Neural progenitor cell (in vitro differentiated cells): ENCODE measurements at places on chromosomes 3 and 15. TPM values are rescaled to one million over a fixed set of nuclear protein-coding genes. Genes with fewer than 3 reads are reported as not detected.

The LDHAL6B gene
- total RNA-seq = not detected in 2 replicates

The GP9 gene
- not detected in 2 replicates for total RNA-seq

The LTK gene
- total RNA-seq = 0.12 TPM in 1 of 2 replicates, not detected in the other

The CCDC54 gene
- not detected in 2 replicates for total RNA-seq

DNA sequence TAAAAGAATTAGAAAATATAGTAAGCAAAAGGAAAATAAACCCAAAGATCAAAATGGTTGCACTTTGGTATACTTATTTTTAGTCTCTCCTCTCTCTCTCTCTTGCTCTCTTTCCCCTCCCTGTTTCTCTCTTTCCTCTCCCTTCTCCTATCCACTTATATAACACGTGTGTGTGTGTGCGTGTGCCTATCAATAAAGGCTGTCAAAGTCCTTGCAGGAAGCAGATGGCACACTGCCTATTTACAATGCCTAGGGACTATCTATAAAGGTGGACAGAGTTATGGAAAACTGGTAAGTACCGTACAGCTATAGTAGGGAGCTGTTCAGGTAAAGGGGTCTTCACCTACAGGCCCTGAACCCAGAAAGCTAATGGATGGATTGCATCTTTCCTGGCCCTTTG is 161.6 kb downstream of the SQOR start:
- DNase-seq = no peak

- DNase-seq = no peak
Measured at GRCh38 chr15:48451241-48451640, 120.0 kb downstream of the DUT start.

DNA sequence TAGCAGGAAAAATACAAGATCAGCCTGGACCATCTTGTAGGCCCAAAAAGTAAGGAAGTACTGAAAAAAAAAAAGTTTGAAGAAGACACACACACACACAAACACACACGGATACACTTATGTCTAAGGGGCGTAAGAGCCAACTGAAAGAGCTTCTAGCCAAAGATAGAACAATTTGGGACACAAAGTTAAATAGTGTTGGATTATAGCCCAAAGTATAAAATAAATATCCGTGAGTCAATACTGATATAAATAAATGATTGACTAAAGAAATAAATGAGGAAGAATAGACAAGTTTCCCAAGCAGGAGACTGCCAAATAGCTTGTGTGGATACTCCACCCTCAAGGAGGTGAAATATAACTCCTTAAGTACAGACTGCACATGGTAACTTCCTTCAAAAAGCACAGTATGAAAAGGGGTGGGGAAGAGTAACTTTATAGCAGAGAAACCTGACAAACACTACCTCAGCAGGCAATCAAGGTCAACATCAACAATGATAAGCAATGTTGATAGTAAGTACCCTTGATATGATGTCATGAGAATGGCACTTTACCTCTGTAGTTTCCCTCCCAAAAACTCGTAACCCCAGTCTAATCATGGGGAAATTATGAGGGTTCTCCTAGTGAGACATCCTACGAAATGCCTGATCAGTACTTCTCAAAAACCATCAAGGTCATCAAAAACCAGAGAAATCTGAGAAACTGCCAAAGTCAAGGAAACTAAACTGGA is 187.3 kb upstream of the ATP11B start:
- DNase-seq = no peak

GRCh38 chr3:127458696-127459604 is 131.6 kb downstream of the TPRA1 start:
- DNase-seq = peak; percentile 95

GRCh38 chr15:51111061-51111460 is 16.4 kb upstream of the TNFAIP8L3 start:
- no peak for DNase-seq

- DNase-seq = no peak
Measured at GRCh38 chr15:87263871-87264270, 992.7 kb downstream of the NTRK3 start.

GRCh38 chr3:97863031-97863430 is 41.2 kb downstream of the CRYBG3 start:
- DNase-seq = no peak

DNA sequence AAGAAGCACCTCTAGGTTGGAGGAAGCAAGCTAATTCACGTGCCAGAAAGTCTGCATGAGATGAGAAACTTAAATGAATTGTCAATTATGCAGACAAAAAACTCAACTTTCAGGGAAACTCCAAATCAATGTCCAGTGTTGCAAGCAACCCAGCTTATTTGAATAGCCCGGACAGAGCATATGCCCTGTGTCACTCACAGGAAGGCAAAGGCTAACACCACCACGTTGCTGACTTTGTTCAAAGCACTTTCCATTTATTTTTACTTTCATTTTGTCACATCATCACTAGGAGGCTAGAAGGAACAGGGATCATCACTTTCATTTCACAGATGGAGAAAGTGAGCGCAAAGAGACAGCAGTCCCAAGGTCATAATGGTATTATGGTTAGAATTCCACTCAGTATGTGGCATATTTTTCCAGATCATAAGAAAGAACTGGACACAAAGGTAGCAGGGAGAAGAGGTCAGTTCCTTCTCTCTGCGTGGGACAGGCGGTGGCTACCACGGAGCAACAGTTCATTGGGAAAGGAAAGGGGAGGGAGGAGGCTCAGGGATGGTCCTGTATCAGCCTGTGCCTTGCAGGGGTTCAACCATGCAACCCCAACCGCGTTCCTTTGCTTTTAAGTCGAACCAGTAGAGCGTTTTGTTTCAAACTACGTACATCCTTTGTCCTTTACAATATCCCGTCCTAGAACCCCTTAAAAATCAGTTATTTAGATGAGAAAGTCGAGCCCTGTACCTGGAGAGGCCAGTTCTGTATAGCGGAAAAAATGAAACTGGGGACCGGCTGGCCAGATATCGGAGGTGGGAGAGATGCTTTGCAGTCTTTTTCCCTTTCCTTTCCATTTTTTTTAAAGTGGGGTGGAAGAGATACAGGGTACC is 1.1 kb downstream of the HEG1 start:
- peak; percentile 53 for DNase-seq

DNA sequence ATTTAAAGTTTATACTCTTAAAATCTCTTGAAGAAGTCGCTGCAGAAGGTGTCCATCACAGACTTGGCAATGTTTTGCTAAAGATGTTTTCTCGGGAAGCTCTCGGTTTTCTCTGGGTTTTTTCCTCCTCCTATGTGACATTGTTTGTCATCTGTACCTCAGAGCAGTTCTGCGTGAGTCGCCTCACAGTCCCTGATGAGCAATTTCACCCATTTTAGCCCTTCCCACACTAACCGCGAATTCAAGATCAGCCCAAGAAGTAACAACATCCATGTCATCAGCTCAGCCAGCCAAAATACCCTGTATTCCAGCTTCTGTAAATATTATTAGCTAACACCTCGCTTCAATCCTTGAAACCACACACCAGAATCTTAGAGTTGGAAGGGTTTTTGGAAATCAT is 224.3 kb upstream of the SETMAR start:
- no peak for DNase-seq

GRCh38 chr3:185724761-185725160 is 100.1 kb downstream of the IGF2BP2 start:
- DNase-seq = peak; percentile 38

- DNase-seq = no peak
Measured at GRCh38 chr3:45218578-45219390, 7.3 kb downstream of the TMEM158 start.

DNA sequence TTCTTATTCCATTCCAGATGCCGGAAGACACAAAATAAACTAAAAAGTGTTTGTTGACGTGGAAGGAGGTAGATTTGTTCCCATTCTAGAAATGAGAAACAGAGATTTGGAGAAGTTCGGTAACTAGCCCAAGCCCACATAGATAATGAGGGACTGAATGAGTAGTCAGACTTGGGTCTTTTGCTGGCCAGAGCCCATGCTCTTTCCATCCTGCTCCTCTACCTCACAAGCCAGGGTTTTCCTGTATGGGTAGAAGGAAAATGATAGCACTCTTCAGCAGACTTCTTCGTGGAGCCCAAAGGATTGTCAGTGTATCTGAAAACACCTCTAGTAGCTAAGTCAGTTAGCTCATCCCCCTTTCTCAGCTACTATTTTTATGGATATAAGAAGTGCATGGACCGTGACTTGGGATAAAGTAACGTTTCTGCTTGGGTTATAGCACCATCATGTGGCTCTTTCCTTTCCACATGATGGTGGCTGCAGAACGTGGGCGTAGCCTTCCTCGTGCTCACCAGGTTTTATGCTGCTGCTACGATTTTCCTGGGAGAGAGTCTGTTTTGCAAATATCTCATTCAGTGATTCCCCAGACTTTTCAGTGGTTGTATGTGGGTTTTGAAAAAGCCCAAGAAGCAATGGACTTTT is 84.6 kb downstream of the DGKG start:
- DNase-seq = peak; percentile 50

- no peak for DNase-seq
Measured at GRCh38 chr3:131705099-131705498, 202.3 kb upstream of the MRPL3 start.

GRCh38 chr3:194554473-194555123 is 67.8 kb upstream of the ATP13A3 start:
- no peak for DNase-seq

DNA sequence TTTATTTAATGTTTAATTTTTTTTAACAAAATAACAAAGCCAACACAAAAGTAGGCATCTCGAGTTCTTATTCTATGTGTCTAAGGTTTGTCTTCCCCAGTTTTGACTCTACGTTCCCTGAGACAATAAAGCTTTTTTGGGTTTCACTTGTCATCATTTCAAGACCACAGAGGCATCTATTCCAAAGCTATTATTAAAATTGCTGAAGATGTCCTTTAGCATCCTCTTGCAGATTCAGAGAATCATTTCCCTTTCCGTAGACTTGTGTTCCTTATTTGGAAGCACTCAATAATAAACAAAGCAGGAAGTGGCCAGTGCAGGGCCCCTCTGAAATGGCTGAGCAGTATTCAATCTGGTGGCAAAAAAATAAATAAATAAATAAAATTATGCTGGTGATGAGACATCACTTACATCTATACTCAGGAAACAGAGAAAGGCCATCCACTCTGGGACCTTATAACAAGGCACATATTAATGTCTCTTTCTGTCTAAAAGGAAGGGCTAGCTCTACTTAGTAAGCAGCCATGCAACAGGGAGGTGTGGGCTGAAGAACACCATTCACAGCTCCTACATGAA is 362.3 kb downstream of the WDR72 start:
- DNase-seq = no peak

DNA sequence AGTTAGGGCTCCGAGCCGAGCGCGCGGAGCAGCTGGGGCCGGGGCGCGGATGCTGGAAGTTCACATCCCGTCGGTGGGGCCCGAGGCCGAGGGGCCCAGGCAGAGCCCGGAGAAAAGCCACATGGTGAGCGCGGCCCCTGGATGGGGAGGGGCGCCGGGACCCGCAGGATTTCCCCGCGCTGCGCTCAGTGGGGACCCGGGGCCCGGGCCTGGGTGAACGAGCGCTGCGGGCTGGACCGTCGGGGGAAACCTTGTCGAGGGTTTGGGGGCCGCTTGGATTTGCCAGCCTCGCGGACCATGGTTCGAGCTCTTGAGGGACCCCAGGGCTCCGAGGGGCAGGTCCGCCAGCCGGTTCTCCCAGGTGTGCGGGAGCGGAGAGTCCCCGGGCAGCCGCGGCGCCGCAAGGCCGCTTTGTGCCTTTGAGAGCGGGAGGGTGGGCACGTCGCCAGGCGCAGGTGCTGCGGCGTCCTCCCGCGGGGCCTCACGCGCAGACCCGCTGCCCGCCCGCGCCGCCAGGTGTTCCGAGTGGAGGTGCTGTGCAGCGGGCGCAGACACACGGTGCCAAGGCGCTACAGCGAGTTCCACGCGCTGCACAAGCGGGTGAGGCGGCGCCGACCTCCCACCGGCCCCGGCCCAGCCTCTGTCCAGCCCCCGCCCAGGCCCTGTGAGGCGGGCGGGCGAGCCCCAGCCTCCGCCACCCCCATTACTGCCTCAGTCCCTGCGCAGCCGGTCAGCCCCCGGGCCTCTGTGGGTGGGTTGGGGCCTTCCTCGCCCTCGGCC is at the start of gene SNX22:
Gene SNX22, plus strand, starts transcription at position 5 of the 780 bp plus-strand sequence. Its CDS starts 45 bp downstream, at position 50.
- DNase-seq = peak; percentile 56

DNA sequence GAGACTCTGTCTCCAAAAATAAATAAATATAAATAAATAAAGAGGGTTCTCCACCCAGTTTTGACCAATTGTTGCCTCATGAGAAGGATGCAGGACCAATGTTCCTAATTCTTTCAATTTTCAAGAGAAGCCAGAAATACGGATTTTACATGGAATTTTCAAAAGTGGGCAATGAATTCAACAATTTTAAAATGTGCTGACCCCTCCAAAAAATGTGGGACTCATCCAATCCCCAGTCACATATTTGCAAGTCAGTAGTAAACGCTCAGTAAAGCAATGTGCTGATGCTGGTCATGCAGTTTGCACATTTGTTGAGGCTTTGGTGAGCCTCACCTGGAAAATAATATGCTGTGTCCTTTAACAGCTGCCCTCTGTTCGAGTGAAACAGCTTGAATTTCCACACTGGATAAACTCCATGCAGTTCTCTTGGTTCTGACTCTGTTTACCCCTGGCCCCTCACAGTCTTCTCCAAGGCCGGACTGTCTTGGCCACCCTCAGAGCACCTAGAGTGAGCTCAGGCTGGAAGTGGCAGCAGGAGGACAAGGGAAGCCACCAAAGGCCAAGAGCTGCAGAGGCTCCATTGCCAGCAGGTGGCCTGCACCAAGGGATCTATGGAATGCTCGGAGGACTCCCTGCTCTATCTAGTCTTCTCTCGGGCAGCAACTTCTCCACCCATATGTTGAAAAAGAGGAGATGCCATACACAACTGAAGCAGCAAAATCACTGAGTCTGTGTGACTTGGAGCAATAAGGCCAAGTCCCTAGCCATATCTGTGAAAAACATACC is 246.8 kb downstream of the UACA start:
- DNase-seq = no peak

- no peak for DNase-seq
Measured at GRCh38 chr3:94822298-94822697, 759.4 kb downstream of the NSUN3 start.

GRCh38 chr3:12638105-12638504 is 25.8 kb downstream of the RAF1 start:
- DNase-seq = no peak

DNA sequence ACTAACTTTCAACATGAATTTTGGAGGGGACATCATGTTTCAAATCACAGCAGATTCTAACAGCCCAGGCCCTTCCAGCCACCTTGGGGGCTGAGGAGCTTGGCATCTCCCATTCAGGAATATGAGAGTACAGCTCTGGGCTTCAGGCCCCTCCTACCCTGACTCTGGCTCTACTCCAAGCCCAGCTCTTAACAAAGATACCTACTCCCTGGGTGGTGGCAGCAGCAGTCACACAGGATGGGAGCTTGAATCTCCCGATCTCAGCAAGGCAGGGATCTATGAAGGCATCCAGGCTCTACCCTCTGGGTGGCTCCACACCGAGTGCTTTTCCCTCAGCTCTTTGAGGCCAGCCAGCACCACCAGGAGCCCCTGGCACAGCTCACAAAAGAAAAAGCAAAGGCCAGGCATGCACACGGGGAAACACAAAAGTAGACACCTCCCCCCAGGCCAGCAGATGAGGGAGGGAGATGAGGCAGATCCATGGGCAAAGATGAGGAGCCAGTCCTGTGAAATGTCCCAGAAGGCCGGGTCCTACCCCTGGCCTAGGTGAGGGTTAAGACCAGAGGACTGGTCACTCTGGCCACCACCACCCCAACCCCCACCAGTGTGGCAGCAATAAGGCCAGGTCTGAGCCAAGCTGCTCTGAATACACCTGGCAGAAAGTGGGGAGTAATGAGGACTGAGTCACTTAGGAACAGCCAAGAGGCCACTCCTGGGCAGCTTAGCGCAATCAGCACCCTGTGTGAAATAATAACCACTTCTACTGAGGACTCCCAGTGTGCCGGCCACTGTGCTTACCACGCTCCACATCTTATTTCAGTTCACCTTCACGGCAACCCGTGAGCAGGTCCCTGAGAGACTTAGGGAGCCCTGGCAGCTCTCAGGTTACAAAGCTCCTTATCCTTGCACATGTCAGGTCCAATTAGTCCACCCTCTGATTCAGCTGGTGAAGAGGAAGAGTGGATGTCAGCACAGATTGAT is 24.3 kb downstream of the PLA2G4F start:
- peak; percentile 72 for DNase-seq
